ENCODE measurements at places on chromosomes 12 and 14. TPM values are rescaled to one million over a fixed set of nuclear protein-coding genes. Genes with fewer than 3 reads are reported as not detected.

AQP6 gene
- total RNA-seq: not detected

SERPINA12 gene
- not detected for total RNA-seq

ZC2HC1C gene
- total RNA-seq: 2.4 TPM

FAM222A gene
- 0.28 TPM for total RNA-seq

BMP4 gene
- total RNA-seq: 0.83 TPM

KLHDC1 gene
- 2.6 TPM for total RNA-seq

GYS2 gene
- total RNA-seq: not detected

CLEC2A gene
- total RNA-seq: not detected

BDKRB1 gene
- not detected for total RNA-seq

AJUBA gene
- total RNA-seq: 1.2 TPM

CS gene
- 193 TPM for total RNA-seq

NR1H4 gene
- not detected for total RNA-seq

CFAP251 gene
- 2.2 TPM for total RNA-seq

RSRC2 gene
- total RNA-seq: 90.7 TPM

TBX5 gene
- not detected for total RNA-seq

SYNDIG1L gene
- not detected for total RNA-seq

TFCP2 gene
- 34.3 TPM for total RNA-seq

AQP2 gene
- total RNA-seq: not detected

Measured in activated CD4-positive, alpha-beta memory T cell treated with anti-CD3 and anti-CD28 coated beads, Interleukin-2, amount 10 ng/mL, durations not matched to agents 7 days and 5 days (primary cell).